A549 treated with ZK216348 at 1 μM for 4 hours (cell line): ENCODE measurements at places on chromosomes 3 and 15. TPM values are rescaled to one million over a fixed set of nuclear protein-coding genes. Genes with fewer than 3 reads are reported as not detected.

FNDC3B gene
- 23.4 to 40.4 TPM (median 31.3 TPM) in 5 replicates for total RNA-seq

CYP8B1 gene
- not detected in 5 replicates for total RNA-seq

ESYT3 gene
- total RNA-seq = 0.54 to 0.84 TPM (median 0.65 TPM) in 5 replicates

NEO1 gene
- 27.2 to 40.5 TPM (median 34.8 TPM) in 5 replicates for total RNA-seq

BHLHE40 gene
- 63.2 to 87.6 TPM (median 82.9 TPM) in 5 replicates for total RNA-seq

KNG1 gene
- total RNA-seq = 0.09 TPM in 1 of 5 replicates, not detected in the others

USF3 gene
- total RNA-seq = 1.8 to 3.2 TPM (median 2.8 TPM) in 5 replicates

GCSAM gene
- total RNA-seq = not detected in 5 replicates

SEMA6D gene
- total RNA-seq = not detected in 5 replicates

CISH gene
- total RNA-seq = 0.42 to 0.65 TPM (median 0.52 TPM) in 5 replicates

UBAP1L gene
- total RNA-seq = 0.29 to 1.3 TPM (median 0.88 TPM) in 5 replicates

KBTBD12 gene
- not detected in 5 replicates for total RNA-seq
